ENCODE measurements at places on chromosomes 11 and 22. TPM values are rescaled to one million over a fixed set of nuclear protein-coding genes. Genes with fewer than 3 reads are reported as not detected.

DNA sequence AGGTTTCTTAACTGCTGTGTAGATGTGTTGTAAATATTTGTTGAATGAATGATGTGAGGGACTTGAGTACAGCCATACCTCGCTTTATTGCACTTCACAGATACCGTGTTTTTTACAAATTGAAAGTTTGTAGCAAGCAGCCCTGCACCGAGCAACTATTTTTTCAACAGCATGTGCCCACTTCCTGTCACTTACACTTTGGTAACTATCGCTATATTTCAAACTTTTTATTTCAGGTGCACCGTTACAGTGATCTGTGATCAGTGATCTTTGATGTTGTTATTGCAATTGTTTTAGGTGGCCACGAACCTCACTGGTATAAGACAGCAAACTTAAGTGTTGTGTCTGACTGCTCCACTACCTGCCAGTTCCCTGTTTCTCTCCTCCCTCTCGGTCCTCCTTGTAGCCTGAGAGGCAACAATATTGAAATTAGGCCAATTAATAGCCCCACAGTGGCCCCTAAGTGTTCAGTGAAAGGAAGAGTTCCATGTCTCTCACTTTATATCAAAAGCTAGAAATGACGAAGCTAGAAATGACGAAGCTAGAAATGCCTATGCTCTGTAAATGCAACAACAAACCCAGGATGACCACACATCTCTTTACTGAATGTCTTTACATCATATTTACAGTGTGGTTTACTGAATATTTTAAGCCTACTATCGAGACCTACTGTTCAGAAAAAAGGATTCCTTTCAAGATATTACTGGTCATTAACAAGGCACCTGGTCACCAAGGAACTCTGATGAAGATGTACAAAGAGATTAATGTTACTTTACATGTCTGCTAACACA lies 1.0 kb downstream of the SFI1 start:
- DNase-seq = no peak

Gene SLC1A2
- not detected for polyA plus RNA-seq

Gene TRIM29
- not detected for polyA plus RNA-seq

GRCh38 chr22:43345761-43346301 lies 2.7 kb upstream of the SCUBE1 start:
- DNase-seq = peak; percentile 51

DNA sequence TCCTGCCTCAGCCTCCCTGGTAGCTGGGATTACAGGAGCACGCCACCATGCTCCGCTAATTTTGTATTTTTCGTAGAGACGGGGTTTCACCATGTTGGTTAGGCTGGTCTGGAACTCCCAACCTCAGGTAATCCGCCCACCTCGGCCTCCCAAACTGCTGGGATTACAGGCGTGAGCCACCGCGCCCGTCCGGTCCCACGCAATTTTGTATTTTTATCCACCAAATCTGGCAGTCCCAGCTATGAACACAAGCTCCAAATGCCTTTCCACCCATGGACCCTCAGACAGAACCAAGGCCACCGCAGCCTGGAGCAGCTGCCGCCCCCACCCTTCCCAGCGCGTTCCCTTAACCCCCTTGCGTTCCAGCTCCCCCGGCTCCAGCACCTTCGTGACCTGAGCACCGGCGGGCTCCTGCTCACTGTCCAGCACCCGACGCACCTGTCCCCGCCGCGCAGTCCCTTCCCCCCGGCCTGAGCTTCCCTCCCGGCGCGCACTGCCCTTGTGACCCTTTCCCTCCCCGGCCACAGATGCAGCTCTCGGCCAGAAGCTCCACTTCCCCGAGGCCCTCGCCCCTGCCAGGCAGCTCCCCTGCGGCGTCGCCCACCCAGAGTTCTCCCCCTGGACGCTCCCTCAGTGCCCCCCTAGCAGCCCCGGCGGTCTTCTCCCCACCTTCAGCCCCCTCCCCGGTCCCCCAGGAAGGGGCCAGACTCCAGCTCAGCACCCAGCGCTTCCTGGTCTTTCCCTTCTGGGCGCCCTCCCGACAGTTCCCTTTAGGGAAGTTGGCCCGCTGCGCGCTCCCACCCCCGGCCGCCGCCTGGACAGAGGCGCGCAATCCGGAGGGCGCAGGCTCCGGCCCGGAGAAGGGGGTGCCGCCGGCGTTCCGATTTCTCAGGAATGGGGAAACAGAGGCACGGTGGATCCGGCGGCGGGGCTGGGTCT lies 5.6 kb upstream of the ZBED4 start:
- DNase-seq = peak; percentile 65

GRCh38 chr11:61294717-61295595 lies at the start of gene VWCE:
TSS of gene VWCE (minus strand) at chr11:61295316. CDS start at chr11:61295037, 279 bp downstream.
- peak; percentile 18 for DNase-seq

Gene DNAJB7
- polyA plus RNA-seq = not detected

Gene LRRC56
- 0.43 TPM for polyA plus RNA-seq

GRCh38 chr11:11036848-11037732 lies 179.2 kb upstream of the ZBED5 start:
- peak; percentile 29 for DNase-seq

- DNase-seq = no peak
These were observed 133.0 kb upstream of the CSNK2A3 start for GRCh38 chr11:11486002-11486401.

DNA sequence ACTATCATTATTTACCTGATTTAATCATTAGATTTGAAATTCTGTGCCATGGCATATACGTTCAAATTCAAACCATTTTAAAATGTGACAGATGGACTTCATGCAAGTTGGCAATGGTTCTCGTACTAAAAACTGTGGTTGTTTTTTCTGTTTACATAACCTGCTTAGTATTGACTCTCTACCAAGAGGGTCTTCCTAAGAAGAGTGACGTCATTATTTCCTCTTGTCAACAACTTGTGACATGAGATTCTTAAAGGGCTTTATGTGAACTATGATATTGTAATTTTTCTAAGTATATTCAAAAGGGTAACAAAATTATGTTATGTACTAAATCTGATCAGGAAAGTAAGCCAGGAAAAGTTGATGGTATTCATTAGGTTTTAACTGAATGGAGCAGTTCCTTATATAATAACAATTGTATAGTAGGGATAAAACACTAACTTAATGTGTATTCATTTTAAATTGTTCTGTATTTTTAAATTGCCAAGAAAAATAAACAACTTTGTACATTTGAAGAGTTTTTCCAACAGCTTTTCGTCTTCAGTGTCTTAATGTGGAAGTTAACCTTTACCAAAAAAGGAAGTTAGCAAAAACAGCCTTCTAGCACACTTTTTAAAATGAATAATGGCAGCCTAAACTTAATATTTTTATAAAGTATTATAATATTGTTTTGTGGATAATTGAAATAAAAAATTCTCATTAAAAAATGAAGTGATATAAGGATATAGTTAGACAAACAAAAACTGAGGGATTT lies 87.0 kb downstream of the GRK3 start:
- DNase-seq = peak; percentile 9

Gene SCUBE2
- 0.36 TPM for polyA plus RNA-seq

Gene MMP11
- not detected for polyA plus RNA-seq

Gene PNPLA5
- not detected for polyA plus RNA-seq

GRCh38 chr11:29963796-29964195 lies 53.0 kb downstream of the KCNA4 start:
- DNase-seq = no peak

- no peak for DNase-seq
These were observed 17.0 kb upstream of the PDE3B start for GRCh38 chr11:14626650-14627049.
